ENCODE measurements at places on chromosomes 2 and 18.

GRCh38 chr18:21112140-21112473 lies 494 bp upstream of the ROCK1 start:
- DNase-seq, result peak; percentile 35

DNA sequence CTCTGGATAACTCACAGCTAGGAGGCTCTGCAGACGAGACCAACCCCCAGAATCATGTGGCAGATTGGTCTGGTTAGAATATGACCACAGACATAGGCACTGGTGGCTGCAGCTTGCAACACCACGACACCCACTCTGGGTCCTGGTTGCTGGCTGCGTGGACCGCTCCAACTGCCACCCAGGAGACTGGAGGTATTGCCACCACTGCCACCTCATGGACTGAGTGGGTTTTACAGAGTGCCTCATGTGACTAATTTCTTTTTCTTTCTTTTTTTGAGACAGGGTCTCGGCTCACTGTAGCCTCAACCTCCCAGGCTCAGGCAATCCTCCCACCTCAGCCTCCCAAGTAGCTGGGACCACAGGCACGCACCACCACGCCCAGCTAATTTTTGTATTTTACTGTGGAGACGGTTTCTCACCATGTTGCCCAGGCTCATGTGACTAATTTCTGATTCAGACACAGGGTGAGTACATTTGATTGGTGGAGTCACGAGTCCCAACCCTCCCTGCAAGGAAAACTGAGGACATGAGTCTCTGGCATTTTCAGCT lies 29.9 kb upstream of the NT5DC4 start:
- DNase-seq, result peak; percentile 63

GRCh38 chr2:175853616-175853890 lies 148.5 kb downstream of the LNPK start:
- no peak for DNase-seq

DNA sequence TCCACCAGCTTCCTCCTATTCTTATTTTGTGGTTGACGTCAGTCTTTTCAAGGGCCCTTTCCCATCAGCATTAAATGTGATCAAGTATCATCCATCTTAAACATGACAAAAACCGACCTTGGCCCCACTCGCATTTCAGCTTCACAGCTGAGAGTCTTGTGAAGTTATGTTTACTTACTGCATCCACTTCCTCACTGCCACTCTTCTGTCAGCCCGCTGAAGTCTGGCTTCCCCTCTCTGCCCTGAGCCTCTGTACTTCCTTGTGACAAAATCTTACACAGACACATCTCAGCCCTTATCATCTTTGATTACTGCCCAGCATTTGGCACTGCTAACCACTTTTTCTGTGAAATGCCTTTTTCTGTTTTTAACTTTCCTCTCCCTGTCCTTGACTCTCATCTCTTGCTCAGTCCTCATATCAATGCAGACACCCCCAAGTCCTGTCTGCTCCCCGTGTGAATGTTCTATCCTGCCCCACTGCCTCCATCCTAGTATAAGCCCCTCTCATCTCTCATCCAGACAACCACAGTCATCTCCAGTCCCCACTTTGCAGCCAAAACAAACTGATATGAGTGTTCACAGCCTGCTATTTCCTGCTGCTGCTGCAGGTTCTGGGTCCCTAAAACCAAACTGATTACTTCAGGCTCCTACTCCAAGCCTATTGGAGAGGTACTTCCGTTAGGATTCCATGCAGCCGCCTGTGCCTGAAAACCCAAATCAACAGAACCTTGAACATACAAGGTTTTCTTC lies 31.4 kb downstream of the FOSL2 start:
- peak; percentile 37 for DNase-seq

DNA sequence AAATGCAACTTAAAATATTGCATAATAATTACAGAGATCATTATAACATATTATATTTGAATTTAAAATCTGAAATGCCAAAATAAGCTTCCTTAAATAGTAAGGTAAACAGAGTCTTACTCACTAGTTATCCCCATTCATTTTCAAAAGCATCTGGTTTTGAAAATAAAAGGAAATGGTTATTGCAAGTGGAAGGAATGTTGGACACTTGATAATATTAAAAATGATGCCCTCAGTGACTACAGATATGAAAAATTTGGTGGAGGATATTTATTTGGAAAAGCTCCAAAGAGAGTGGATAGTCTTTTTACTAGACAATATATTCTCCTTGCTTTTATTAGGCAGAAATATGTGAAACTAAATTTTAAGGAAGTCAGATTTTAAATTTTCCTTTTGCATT lies 39.7 kb downstream of the CDH19 start:
- no peak for DNase-seq

DNA sequence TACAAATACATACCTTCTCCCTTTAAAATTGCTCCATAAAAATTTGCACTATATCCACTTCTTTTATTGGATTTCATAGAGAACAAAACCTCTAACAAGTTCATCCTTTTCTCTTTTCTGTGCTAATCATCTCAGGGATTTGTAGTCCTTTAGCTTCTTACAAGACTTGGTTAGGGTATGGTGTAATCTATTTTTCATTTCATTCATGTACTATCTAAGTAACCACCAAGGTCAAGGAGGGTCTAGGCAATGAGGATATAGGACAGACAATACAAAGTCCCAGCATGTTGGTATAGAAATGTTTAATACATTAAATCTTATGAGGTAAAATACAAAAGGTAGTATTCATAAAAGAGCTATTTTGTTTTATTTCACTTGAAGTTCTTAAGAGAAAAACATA lies 17.5 kb downstream of the C2orf69 start:
- DNase-seq, result no peak

GRCh38 chr2:121596221-121597080 lies 52.8 kb downstream of the CLASP1 start:
- DNase-seq, result no peak

Measured in activated CD4-positive, alpha-beta T cell treated with anti-CD3 and anti-CD28 coated beads, Interleukin-2, amount 50 U/mL, for 1 hour (primary cell).